NCI-H526 (cell line): ENCODE measurements at places on chromosomes 2 and 18.

- DNase-seq, result no peak
Observed at GRCh38 chr2:184006998-184007397, 591.3 kb upstream of the ZNF804A start.

DNA sequence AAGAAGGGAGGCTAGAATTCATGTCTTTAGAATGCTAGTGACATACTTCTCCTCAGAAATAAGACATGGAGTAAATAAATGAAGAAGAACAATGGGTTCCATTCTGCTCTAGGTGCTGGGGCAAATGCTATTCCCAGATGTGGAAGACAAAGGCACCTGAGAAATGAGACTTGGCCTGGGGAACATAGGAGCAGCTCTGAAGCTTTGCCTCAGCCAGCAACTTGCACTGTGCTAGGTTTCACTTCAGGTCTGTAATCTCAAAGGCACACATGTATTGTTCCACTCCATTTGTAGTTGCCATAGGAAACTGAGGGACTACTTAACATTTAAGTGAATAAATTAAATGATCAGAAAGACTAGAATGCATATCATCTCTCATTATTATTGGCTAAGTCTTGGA, 538.9 kb upstream of the REG3G start:
- no peak for DNase-seq

GRCh38 chr18:11997466-11997865, 16.2 kb downstream of the IMPA2 start:
- DNase-seq, result no peak

DNA sequence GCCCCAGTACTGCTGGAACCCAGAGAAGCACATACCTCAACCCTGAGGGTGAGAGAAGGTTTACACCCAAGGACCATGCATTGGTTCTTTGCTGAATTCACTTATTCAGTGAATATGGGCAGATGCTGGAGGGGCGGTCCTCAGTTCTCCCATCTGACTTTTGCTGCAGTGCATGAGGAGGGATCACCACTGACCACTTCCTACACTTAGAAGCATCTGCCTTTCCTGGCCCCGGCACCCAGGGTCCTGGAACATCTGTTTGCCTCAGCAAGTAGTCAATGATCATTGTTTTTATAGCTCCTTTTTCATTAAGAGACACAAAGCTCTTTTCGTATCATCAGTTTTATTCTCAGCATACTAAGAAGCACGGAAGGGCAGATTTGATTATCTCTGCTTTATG, 211.4 kb downstream of the SH3RF3 start:
- DNase-seq, result no peak

- DNase-seq, result no peak
Observed at GRCh38 chr2:196985511-196986183, 59.1 kb upstream of the PGAP1 start.

DNA sequence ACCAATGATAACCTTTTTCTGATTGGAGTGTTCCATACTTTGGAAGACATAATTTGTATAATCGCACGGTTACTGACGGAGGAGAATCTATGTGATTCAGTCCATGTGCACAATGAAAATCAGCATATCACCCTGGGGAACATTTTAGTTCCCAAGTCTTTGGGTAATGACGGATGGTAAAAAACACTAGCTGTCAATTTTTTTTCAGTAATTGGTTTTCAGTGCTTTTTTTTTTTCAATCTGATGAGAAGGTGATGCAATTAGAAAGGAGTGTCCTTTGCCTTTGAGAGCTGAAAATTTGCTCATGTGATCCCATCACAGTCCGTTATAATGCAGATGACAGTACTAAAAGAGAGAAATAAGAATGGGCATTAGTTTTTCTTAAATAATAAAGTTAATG, 51.9 kb upstream of the THOC1 start:
- DNase-seq, result no peak

GRCh38 chr2:241136191-241136590, 13.1 kb downstream of the PASK start:
- DNase-seq, result no peak

DNA sequence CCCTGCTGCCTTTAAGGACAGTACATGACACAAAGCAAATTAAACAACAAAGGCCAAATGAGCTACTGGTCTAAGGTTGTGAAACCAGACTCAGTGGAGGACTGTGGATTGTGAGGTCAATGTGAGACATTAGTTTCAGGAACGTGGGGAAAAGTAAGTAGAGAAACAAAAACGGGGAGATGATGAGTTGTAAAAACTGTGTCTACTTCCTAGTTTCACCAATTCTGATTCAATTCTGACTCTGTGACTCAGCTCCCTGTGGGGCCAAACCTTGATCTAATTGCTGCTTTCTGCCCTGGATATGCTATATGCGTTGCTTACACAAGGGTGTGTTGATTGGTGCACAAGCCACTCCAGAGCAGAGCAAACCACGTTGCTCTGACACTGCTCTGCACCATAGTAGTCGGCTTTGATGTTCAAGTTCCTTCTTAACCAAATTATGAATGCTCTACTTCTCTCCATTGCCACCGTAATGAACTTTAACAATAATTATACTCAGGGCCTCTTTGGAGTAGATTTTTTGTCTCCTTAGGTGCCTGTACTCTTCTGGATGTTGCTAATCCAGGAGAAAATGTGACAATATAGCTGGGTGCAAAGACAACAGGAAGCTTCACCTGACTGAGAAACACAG, 1640.1 kb upstream of the CELF4 start:
- DNase-seq, result no peak

DNA sequence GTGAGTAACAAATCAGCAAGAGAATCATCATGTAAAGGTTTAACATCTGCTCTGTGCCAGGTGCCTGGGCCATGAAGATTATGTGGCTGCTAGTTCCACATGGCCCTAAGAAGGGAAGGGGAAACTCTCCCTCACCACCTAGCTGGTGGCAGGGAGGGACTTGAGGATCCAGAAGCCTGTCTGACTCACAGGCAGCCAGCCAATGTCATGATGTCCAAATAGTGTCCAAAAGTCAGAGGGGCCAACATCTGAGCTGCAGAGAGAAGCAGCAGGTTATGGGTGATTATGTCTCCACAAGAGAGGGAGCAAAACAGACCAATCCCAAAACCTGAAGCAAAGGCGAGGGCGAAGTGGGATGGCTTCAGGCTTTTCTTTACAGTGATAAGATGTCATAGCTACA, 61.9 kb upstream of the SPP2 start:
- no peak for DNase-seq

DNA sequence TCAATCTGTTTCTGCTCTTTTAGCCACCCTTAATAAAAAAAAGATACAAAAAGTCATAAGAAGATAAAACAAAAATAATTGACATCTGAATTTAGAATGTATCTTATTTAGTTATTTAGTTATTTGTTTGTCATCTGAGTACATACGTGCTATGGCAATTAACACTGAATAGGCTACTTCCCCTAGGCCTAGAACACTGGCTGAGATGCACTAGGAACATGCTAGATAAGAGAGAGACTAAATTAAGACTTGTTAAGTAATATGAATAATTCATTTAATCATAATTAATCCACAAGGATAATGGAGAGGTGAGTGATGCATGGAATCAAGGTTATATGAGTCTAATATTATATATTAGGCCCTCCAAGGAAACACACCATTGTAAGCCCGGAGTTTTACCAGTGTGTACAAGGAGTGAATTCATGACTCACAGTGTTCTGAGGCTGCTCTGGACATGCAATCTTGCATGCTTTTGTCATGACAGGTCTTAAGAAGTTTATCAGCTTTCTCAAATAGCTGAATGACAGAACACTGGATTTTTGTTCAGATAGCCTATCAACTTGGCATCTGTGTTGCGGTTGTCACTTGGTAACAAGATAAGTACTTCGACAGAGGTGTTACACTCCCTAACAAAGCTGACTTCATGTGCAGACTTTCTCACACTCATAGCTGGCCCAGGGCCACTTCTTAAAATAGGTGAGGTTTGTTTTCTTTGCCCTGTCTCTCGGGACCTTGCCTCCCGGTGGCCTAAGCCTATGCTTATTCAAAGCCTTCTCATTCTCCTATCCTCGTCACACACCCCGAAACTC, 5.0 kb upstream of the SERPINB2 start:
- DNase-seq, result no peak

- DNase-seq, result no peak
Observed at GRCh38 chr18:23689031-23689615, at the start of gene LAMA3. Gene LAMA3 (plus strand): TSS chr18:23689453. CDS start chr18:23689684, 231 bp downstream.

DNA sequence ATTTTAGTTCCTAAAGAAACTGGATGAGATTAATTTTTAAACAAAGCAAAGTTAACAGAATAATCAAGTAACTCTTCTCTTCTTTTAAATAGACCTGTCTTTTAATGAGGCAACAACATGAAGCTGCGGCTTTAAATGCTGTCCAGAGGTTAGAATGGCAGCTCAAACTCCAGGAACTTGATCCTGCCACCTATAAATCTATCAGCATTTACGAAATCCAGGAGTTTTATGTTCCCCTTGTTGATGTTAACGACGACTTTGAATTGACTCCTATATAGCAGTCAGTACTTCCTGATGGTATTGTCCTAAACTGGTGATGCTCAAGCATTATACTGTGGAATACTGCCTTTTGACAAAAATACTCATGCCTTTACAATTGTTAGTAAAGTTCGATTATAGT, 53.7 kb upstream of the TWSG1 start:
- no peak for DNase-seq

GRCh38 chr2:237639836-237640220, 12.4 kb downstream of the LRRFIP1 start:
- DNase-seq, result no peak
